ENCODE measurements at places on chromosomes 3 and 15.

DNA sequence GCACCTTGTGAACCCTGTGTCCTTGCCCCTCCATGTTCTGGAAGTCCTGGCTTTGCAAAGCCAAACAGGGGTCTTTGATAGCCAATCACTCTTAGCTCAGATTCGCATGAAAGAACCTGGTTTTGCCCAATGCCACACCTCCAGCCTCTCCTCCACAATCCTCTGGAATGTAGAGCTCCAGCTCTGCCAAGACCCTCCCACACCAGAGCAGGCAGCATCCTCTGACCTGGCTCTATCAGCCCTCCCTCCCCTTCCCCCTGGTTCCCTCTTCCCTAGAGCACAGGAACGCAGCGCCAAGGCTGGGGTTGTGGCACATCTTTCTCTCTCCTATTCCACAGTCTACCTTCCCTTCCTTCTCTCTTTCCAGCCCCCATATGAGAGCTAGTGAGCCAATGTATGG is 133.3 kb downstream of the RPLP1 start:
- DNase-seq = no peak

- no peak for DNase-seq
These were observed 235.3 kb upstream of the ROPN1 start for GRCh38 chr3:124227150-124227630.

DNA sequence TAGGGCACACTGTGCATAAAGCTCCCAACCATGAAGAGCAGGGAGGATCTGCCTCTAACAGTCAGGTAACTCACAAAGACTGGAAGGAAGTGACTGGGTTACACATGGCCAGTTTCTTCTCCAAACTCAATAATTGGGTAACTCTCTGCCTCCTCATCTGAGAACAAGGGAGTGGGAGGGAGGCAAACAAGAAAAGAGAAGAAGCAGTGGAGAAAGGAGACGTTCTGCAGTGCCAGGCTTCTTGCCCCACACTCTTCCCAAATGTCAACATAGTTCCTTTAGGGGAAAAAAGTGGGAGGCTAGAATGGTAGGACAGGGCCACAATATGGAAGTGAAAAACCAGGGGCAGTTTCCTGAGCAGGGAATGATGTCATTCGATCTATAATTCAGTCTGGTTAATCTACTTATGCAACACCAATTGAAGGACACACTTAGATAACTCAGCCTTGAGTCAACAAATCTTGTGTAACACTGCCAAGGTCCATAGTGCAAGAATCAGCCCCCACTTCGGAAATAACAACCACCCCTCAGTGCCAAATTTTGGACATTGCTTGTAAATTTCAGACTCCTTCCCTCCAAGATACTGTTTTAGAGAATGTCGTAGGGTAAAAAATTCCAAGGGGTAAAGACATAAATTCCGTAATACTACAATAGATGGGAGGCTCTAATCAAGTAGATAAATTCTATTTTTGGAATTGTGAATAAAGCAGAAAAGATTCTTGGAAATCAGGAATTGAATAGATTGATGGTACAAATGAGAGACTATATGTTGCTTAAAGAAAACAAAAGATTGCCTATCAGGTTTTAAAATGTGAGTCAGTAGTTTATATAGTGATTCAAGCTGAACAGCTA is 143.0 kb downstream of the LPP start:
- DNase-seq = no peak

- no peak for DNase-seq
These were observed 41.1 kb upstream of the NDUFB4 start for GRCh38 chr3:120554812-120555606.

DNA sequence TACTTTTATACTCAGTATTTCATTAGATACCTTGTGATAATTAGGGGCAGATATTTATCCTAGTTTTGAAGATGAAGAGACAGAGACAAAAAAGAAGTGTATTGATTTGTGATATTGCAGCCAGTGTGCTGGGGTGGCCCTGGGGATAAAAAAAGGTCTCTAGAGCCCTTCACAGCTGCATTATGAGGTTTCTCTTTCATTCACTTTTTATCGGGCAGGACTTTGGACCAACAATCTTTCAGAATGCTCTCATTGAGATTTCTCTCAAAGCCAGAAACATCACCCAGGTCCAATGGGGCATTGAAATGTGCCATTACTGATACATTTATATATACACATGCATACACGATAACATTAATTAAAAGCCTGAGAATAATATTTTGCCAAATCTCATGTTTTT is 20.5 kb upstream of the SELENOT start:
- no peak for DNase-seq

GRCh38 chr3:57981483-57982087 is 26.6 kb upstream of the FLNB start:
- DNase-seq = no peak

DNA sequence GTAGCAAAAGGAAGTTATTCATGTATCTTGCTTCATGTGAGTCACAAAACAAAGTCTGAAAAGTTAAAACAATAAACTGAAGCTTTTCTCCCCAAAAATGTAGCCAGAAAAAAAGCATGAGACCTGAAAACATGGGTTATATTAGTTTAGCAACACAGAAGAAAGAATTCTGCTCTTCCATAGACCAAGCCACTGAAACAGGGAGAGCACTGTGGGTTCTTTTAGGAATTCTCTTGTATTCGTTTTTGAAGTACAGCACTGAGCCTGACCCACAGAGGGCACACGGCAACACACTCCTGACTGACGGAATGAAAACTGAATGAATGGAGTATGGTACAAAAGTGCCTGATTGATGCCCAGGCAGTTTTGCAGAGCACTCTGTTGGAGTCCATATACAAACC is 66.6 kb downstream of the TM4SF4 start:
- no peak for DNase-seq

- no peak for DNase-seq
These were observed 1.2 kb downstream of the CSNK1G1 start for GRCh38 chr15:64354688-64355344.

- DNase-seq = no peak
These were observed 11.7 kb upstream of the GNAT1 start for GRCh38 chr3:50179710-50180109.

DNA sequence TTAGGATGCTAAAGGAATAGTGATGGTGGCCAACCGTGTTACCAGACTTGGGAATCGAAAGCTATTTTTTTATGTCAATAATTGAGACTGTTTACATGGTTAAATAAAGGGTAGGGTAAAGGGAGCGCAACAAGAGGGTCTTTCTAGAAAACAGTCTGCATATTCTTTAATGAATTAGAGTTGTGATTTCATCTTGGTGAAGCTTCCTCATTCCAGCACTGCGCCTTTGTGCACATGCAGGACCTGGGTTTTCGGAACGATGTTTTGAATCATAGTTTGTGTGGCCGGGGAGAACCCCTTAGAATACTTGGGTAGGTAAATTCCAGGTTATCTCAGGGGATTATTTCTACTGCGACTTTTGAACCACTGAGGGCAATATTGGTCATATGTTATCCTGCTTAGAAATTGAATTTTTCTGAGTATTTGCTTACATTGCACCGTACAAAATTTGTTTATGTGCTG is 1.3 kb downstream of the PIK3CA start:
- no peak for DNase-seq

- no peak for DNase-seq
These were observed 345.7 kb upstream of the C2CD4B start for GRCh38 chr15:62510791-62511190.

- DNase-seq = no peak
These were observed 16.6 kb downstream of the GP9 start for GRCh38 chr3:129077222-129077621.

DNA sequence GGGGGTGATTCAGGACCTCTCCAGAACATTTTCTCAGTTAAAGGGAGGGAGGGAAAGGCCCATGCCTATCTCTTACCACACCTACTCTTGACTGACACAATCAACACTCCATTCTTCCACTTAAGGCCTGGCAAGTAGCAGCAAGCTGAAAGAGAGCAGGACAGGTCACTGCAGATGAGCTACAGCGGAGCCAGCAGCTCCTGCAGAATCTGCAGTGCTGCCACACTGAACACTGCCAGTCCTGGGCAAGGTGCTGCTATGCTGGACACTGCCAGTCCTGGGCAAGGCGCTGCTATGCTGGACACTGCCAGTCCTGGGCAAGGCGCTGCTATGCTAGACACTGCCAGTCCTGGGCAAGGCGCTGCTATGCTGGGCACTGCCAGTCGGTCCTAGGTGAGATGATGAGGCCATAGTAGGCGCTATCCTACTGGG is 143.7 kb downstream of the MYLK start:
- DNase-seq = no peak

DNA sequence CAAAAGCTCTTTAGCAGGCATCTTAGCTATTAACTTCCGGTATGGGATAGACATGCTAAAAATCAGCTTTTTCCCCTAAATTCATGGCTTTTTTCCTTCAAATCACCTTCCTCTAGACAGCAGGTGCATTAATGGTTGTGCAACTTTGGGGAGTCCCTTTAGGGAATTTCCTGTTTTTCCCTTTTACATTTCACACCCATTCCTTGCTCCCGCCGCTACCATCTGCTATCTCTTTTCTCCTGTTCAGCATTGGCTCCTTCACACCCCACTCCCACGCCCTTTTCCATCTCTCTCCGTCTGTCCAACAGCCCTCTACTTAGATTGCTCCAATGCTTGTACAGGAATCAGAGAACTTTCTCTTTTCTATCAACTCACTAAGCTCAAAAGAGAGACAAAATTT is 43.4 kb downstream of the FEZF2 start:
- no peak for DNase-seq

- DNase-seq = no peak
These were observed 222.0 kb upstream of the IL12A start for GRCh38 chr3:159766563-159767185.

- no peak for DNase-seq
These were observed 546 bp downstream of the TRIM59 start for GRCh38 chr3:160448845-160449635.

DNA sequence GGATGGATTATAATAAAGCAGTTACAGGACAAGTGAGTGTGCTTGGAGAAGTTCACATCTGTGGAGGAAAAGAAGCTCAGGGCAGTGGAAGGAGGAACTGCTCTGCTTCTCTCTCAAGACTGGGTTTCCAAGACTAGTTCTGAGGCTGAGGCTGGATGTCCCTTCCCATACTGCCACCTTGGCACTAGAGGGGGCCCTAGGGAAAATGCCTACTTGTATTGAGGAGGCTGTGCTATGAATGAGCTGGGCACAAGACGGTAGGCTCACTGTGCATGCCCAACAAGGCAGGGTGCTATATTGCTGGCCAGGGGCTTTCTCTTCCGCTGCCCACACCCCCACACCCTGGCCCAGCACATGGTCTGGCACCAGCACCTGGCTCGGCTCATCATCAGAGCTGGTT is 65.2 kb downstream of the SLCO2A1 start:
- no peak for DNase-seq

GRCh38 chr3:58041182-58041825 is 33.1 kb downstream of the FLNB start:
- DNase-seq = no peak

DNA sequence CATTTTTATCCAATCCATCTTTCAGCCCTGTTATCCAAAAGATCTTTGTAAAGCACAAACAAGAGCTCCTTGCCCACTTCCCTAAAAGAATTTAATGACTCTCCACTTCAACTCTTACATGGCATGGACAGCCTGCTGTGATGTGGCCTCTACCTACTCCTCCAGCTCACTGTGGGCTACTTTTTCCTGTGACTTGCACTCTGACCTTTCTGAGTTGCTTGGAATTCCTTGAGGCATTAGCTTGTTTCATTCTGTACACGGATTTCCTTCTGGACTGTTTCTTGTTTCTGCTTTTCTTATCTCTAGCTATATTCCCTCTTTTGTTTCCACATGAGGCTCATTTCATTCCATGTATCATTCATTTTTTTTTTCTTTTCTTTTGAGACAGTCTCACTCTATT is 15.2 kb downstream of the QTRT2 start:
- DNase-seq = no peak

DNA sequence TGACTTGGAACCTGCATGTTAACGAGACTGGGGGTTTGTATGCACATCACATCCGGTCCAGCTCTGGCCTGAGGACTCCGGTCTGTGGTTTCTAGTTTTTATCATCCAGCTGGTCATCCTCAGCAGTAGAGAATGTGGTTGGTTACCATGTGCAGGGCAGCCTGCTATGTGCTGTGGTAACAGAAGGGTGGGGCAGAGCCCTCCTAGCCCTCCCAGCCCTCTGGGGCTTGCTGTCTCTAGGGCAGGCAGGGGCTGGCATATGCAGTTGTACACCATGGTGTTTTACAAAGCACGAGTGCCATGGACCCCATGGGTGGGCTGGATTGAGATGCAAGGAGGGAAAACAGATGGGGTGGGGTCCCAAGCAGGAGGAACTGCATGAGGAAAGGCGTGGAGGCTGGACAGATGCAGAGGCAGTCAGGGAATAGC is 70.2 kb downstream of the APBA2 start:
- DNase-seq = no peak

DNA sequence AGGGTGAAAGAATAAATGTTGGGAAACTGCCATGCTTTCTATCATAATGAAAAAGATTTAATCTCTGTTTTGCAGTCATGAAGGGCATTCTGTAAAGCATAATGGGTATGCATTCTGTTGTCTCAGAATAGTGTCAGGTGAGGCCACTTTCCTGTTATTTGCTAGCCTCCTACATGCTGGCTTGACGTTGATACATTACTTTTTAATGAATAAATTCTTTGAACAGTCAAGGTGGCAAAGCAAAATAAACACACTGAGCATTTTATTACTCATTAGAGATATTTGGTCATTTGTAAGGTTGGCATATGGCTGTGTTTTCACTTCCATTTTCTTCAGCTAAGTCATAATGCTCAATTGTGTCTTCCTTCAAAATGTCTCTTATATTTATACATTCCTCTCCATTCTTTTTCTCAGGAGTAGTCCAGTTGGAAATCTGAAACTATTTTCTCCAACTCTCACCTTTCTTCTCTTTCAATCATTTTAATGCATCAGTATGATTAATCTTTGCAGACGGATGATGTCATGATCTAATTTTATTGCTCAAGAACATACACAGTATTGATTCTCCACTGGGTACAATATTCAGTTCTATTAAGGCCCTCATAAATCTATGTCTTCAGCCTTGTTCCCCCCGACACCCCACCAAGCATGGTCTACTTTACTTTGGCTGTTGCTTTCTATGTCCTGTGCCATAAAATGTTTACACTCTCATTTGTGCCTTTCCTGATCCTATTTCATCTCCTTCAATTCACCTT is 290.7 kb downstream of the GBE1 start:
- DNase-seq = no peak

GRCh38 chr3:155676252-155676981 is 68.5 kb downstream of the PLCH1 start:
- no peak for DNase-seq

GRCh38 chr15:48190932-48191573 is 412 bp upstream of the CTXN2 start:
- DNase-seq = no peak

DNA sequence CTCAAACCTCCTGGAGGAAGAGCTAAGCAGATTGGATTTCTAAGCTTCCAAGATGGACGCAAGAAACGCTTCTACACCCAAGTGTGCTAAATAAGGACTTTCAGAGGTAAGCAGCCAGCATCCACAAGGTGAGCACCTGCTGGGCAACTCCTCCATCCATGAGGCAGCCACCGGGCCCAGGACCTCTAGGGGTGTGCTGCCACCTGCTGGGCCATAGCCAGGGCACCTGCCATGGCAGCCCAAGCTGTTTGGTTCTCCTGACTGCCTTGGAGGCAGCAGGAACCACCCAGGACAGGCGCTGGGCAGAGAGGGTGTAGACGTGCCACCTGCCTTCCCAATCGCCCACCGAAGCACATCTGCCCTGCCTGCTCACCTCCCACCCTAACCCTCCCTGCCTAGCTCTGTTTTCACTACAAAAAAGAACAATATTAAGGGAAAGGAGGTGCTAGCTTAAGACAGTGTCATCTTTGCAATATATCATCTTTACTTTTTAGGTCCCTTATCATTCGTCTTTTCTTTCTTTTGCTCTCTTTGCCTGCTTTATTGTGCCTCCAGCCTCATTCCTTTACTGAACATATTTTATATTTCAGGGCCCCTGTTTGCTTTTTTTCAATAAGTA is 12.9 kb downstream of the C15orf62 start:
- DNase-seq = peak; percentile 63
